ENCODE measurements at places on chromosomes 6 and 20. TPM values are rescaled to one million over a fixed set of nuclear protein-coding genes. Genes with fewer than 3 reads are reported as not detected.

MYLK4 gene
- 0.21 TPM for total RNA-seq

GNAS-AS1 gene
- total RNA-seq: 1.3 TPM

NKX2-4 gene
- not detected for total RNA-seq

EYS gene
- not detected for total RNA-seq

CCM2L gene
- total RNA-seq: not detected

SIGLEC1 gene
- not detected for total RNA-seq

UNC5CL gene
- total RNA-seq: 2.9 TPM

STMN3 gene
- 15.1 TPM for total RNA-seq

SSTR4 gene
- not detected for total RNA-seq

ELOVL4 gene
- total RNA-seq: 3.2 TPM

IL17A gene
- 45.4 TPM for total RNA-seq

HTR1E gene
- not detected for total RNA-seq

GFOD1 gene
- total RNA-seq: 1.1 TPM

HLA-DOA gene
- 7.8 TPM for total RNA-seq

PKIG gene
- total RNA-seq: 4.4 TPM

Measured in activated T-helper 17 cell treated with anti-CD3 and anti-CD28 coated beads, Interleukin-2, amount 50 U/mL, for 72 hours (primary cell).